ENCODE measurements at places on chromosomes 6 and 20. TPM values are rescaled to one million over a fixed set of nuclear protein-coding genes. Genes with fewer than 3 reads are reported as not detected.
A peak's percentile ranks its signal among the peaks of the same experiment; 100 is the strongest.

DNA sequence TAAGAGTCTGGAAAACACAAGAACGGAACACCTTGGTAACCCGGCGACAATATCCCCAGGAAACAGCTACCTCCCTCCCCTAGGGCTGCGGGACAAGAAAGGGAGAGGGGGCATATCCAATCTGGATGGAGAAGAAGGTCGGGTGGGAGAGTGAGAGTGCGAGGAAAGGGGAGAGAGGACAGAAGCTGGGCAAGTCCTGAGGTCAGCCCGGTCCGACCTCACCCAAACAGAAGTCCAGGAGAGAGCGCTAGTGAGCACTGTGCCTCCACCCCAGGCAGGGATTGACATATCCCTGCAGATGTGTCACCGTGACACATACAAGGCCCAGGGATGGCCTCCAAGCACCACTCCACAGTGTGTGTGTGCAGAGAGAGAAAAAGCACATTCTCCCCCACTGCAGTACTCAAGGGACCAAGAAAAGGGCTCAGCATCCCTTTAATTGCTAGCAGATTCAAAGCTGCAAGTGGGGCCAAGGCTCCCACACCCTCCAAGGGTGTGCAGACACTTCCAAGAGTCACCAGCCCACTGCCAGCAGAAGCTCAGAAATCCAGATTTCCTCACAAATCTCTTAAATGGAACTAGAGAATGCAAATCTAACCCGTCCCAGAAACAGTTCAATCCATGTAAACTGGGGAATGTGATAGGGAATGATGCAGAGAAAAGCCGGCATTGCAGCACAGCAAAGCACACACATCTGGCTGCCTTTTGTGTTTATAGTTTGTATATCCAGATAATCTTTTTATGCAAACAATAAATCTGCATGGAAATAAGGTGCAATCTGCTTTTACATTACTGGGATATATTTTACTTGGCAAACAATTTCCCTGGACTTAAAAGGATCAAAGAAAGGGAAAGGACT lies 3.1 kb downstream of the PXDC1 start:
- no peaks in the 10 kb centered on the region for H3K36me3 ChIP-seq
- peak; percentile 97 for DNase-seq
- peak overlapping the region; percentile 94 for H3K27ac ChIP-seq
- H3K4me1 ChIP-seq = peaks cover 47% of the 10 kb centered on the region
- peak overlapping the region; percentile 86 for H3K4me3 ChIP-seq

- H3K36me3 ChIP-seq = no peaks in the 10 kb centered on the region
- H3K4me1 ChIP-seq = peaks cover 7% of the 10 kb centered on the region
- DNase-seq = peak; percentile 69
- no peak overlapping the region for H3K4me3 ChIP-seq
- H3K27ac ChIP-seq = no peak overlapping the region
Observed at GRCh38 chr6:45801471-45802289, 214.0 kb downstream of the CLIC5 start.

- DNase-seq = no peak
- H3K4me1 ChIP-seq = no peaks in the 10 kb centered on the region
- H3K27me3 ChIP-seq = no peaks in the 10 kb centered on the region
- no peaks in the 10 kb centered on the region for H3K36me3 ChIP-seq
- H3K27ac ChIP-seq = no peak overlapping the region
Observed at GRCh38 chr6:166806962-166807757, 149.2 kb downstream of the RNASET2 start.

- no peaks in the 10 kb centered on the region for H3K36me3 ChIP-seq
- no peaks in the 10 kb centered on the region for H3K27me3 ChIP-seq
- H3K4me3 ChIP-seq = no peak overlapping the region
- no peak overlapping the region for H3K27ac ChIP-seq
- H3K4me1 ChIP-seq = no peaks in the 10 kb centered on the region
Observed at GRCh38 chr6:51509597-51509996, 577.8 kb downstream of the PKHD1 start.

DNA sequence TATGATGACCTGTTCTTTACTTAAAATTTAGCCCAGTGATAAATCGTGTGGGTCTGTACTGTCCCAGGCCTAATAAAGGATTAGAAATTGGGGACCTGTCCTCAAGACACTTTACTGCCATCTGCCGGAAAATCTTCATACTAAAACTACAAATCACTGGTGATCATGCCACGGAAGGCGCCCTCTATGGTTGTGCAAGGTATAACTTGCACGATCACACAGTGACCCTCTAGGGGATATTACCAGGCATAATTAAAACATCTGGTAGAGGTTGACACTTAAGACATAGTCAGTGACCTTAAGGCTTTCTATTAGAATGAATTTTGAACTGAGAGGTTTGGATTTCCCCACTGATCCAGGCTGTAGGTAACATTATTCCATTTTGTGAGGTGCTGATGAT lies 172.6 kb downstream of the BMP2 start:
- H3K27ac ChIP-seq = no peak overlapping the region
- no peak overlapping the region for H3K4me3 ChIP-seq
- DNase-seq = peak; percentile 2
- H3K36me3 ChIP-seq = no peaks in the 10 kb centered on the region
- no peaks in the 10 kb centered on the region for H3K27me3 ChIP-seq

- H3K27me3 ChIP-seq = no peaks in the 10 kb centered on the region
- no peak for DNase-seq
- no peak overlapping the region for H3K4me3 ChIP-seq
- H3K36me3 ChIP-seq = no peaks in the 10 kb centered on the region
Observed at GRCh38 chr20:1835186-1836035, 59.8 kb upstream of the SIRPA start.

DNA sequence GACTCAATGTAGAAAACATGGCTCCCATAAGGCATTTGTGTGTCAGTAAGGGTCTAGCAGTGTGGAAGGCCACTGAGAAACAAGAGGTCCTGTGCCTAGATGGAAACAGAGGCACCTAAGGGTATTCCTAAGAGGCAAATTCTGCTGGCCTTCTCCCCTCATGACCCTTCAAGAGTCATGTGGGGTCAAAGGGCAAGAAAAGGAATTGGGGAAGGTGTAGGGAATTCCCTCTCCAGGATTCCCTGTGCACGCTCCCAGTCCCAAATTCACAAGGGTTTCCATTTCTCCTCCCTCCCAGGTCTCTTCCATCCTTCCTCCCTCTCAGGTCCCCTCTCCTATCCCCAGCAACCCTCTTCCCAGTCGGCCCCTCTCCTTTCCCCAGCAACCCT lies 568 bp downstream of the AGPAT1 start:
- no peaks in the 10 kb centered on the region for H3K27me3 ChIP-seq
- peaks cover 18% of the 10 kb centered on the region for H3K4me1 ChIP-seq
- H3K27ac ChIP-seq = no peak overlapping the region
- DNase-seq = peak; percentile 18

GRCh38 chr20:48791014-48791413 lies 36.8 kb downstream of the PREX1 start:
- no peak overlapping the region for H3K27ac ChIP-seq
- H3K4me1 ChIP-seq = peaks cover 24% of the 10 kb centered on the region
- H3K27me3 ChIP-seq = peaks cover 11% of the 10 kb centered on the region
- H3K36me3 ChIP-seq = no peaks in the 10 kb centered on the region
- peak; percentile 24 for DNase-seq
- no peak overlapping the region for H3K4me3 ChIP-seq

DNA sequence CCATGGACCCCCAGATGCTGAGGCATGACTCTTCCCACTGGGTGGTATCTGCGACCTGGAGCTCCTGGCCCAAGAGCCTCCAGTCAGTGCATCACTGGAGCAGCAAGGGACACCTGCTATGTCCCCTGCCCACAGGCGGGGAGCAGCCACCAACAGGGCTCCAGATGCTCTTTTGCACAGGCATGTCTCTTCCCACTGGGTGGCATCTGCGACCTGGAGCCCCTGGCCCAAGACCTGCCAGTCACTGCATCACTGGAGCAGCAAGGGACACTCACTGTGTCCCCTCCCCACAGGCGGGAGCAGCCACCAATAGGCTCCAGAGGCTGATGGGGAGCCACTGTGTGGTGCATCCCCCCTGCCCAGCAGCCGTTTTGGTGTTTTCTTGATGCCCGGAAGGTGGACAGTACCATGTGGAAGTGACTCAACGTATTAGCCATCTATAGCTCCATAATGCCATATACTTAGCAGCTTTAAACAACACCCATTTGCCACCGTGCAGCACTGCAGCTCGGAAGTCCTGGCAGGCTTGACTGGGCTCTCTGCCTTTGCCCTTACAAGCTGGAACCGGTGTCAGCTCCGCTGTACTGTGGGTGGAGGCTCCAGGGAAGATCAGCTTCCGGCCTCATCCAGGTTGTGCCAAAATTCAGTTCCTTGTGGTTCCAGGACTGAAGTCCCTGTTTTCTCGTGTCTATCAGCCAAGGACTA lies 124.9 kb upstream of the CST7 start:
- no peak overlapping the region for H3K4me3 ChIP-seq
- no peaks in the 10 kb centered on the region for H3K4me1 ChIP-seq

GRCh38 chr6:97411610-97412009 lies 128.6 kb upstream of the MMS22L start:
- H3K27me3 ChIP-seq = no peaks in the 10 kb centered on the region
- DNase-seq = no peak
- H3K27ac ChIP-seq = no peak overlapping the region
- H3K4me3 ChIP-seq = no peak overlapping the region
- H3K4me1 ChIP-seq = no peaks in the 10 kb centered on the region

DNA sequence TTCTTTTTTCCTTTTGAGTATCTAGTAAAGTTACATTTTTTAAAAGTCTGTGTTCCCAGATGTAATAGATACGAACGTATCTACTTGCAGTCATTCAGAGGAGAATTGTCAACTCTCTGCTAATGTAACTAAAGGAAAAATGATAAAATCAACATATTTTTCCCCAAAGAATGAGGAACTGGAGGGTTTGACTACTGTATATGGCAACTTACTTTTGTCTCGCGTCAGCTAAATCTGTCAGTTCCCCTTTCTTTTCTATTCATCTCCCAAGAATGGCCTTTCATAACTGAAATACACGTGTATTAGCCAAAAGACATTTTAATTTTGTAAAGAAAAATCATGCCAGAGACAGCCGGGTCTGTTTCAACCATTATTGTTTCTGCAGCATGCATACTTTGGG lies 5.4 kb downstream of the EYA2 start:
- H3K4me3 ChIP-seq = no peak overlapping the region
- no peaks in the 10 kb centered on the region for H3K4me1 ChIP-seq
- DNase-seq = no peak
- peaks cover 61% of the 10 kb centered on the region for H3K27me3 ChIP-seq
- no peak overlapping the region for H3K27ac ChIP-seq
- H3K36me3 ChIP-seq = no peaks in the 10 kb centered on the region

Gene TRIM31
- not detected for total RNA-seq

Gene C6orf132
- total RNA-seq = 5.2 TPM

Gene CCN6
- total RNA-seq = not detected

Gene PTCRA
- not detected for total RNA-seq

Gene KHDC1L
- total RNA-seq = not detected

Gene BACH2
- under 0.01 TPM for total RNA-seq

Gene PSMB8
- total RNA-seq = 21.6 TPM

Gene MYO6
- total RNA-seq = 10.9 TPM

Gene PNPLA1
- not detected for total RNA-seq

Gene NCR2
- total RNA-seq = not detected
